Stimulated activated CD8-positive, alpha-beta memory T cell treated with anti-CD3 and anti-CD28 coated beads, Interleukin-7, amount 100 ng/mL, for 1 hour (primary cell): ENCODE measurements at places on chromosomes 3 and 15.

- no peak for DNase-seq
Measured at GRCh38 chr15:75966073-75966472, 46.2 kb downstream of the NRG4 start.

DNA sequence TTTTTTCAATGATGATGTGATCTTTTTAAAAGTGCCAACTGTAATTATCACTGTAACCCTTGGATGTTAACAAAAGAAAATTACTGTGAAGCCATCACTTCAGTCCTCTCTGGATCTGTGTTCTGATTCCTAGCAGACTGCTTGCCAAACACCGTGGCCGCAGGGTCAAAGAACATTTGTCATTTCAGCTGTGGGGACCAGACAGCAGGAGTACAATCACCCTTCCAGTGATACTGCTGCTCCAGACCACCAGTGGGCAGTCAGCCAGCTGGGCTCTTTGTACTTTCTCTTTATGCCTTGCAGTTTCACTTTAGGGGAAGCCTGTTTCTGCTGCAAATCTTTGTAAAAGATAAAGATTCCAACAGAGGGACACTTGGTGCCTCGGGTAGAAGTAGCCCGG lies 770.0 kb downstream of the GRM7 start:
- no peak for DNase-seq

- DNase-seq = no peak
Measured at GRCh38 chr3:54863786-54864185, 64.1 kb downstream of the LRTM1 start.

- DNase-seq = no peak
Measured at GRCh38 chr3:39144095-39144747, 9.2 kb downstream of the CSRNP1 start.

DNA sequence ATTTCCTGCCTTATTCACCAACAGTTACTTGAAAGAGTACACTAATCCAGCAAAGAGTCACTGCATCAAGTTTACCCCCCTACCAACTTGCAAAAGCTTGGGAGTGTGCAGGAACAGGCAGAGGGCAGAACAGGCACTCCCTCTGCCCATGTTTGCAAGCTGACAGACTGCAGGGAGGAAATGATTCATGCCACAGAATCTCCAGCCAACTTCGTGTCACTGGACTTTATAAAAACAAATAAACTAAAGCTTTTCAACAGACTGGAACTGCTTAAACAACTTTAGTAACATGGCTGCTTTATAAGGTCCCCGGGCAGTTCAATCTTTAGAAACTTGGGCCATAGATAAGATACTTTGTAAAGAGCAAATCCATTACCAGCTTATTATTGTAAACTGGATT lies 129.5 kb downstream of the THRB start:
- no peak for DNase-seq

- no peak for DNase-seq
Measured at GRCh38 chr3:184379358-184380184, at the start of gene CHRD. TSS of gene CHRD (plus strand) at chr3:184380054. CDS start at chr3:184380319, 265 bp downstream.

GRCh38 chr3:36957063-36957462 lies 12.2 kb upstream of the TRANK1 start:
- DNase-seq = no peak

DNA sequence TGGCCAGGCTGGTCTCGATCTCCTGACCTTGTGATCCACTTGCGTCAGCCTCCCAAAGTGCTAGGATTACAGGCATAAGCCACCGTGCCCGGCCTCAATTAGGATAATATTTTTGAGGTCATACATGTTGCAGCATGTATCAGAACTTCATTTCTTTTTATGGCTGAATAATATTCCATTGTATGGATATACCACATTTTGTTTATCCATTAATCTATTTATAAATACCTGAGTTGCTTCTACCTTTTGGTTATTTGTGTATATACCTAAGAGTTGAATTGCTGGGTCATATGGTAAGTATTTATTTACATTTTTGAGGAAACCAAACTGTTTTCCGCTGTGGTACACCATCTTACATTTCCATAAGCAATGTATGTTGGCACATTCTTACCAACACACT lies 18.1 kb upstream of the PYGO1 start:
- no peak for DNase-seq

GRCh38 chr3:37956723-37957538 lies 33.7 kb upstream of the VILL start:
- no peak for DNase-seq

GRCh38 chr15:98884894-98885293 lies 122.7 kb downstream of the PGPEP1L start:
- no peak for DNase-seq

GRCh38 chr3:44446929-44447328 lies 30.5 kb downstream of the ZNF445 start:
- no peak for DNase-seq

- no peak for DNase-seq
Measured at GRCh38 chr3:178059836-178060235, 476.4 kb upstream of the KCNMB2 start.

GRCh38 chr15:29825227-29825626 lies 3.0 kb upstream of the TJP1 start:
- no peak for DNase-seq

DNA sequence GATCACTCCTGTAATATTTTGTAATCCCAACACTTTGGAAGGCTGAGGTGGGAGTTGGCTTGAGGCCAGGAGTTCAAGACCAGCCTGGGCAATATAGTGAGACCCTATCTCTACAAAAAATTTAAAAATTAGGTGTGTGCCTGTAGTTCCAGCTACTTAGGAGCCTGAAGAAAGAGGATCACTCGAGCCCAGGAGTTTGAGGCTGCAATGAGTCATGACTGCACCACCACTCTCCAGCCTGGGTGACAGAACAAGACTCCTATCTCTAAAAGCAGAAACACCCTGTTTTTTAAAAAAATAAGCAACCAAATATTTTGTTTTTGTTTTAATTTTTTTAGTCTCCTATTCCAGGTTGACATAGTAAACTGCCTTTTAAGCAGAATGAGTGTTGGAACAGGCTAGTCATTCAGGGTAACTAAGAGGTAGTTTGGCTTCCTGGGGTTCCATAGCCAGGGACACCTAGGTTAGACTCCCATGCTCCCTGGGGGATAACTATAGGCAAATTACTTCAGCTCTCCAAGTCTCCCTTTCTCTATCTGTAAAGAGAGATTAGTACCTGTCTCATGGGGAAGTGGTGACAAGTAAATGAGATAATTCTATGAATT lies 114.6 kb upstream of the C15orf61 start:
- no peak for DNase-seq

GRCh38 chr15:89116404-89116803 lies 28.1 kb downstream of the ABHD2 start:
- DNase-seq = no peak

- DNase-seq = no peak
Measured at GRCh38 chr15:37921527-37922385, 12.7 kb upstream of the TMCO5A start.

DNA sequence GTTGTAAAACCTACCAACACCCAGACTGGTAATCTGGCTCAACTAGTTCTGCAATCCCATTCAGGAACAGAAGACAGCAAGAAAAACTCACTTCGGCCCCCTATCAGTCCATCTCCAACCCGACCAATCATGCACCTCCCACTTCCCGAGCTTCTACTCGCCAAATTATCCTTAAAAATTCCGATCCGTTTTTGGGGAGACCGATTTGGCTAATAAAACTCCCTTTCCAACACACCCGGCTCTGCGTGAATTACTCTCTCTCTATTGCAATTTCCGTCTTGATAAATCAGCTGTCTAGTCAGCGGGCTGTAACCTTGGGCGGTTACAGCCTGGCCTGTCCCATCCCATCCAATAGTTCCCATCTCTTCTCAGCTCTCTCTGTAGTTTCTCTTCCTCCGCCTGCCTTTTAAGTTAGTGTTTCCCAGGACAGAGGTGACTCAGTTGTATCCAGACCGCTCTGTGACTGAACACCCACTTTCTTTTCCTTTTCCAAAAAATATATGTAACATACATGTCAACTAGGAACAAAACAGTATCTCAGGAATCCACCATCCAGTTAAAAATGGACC lies 780 bp upstream of the ACAD9 start:
- DNase-seq = no peak

- no peak for DNase-seq
Measured at GRCh38 chr3:16229681-16230080, 35.1 kb downstream of the DPH3 start.

- DNase-seq = no peak
Measured at GRCh38 chr3:70358978-70359580, 46.6 kb upstream of the MDFIC2 start.

- DNase-seq = no peak
Measured at GRCh38 chr15:70151462-70151861, 53.7 kb upstream of the TLE3 start.

DNA sequence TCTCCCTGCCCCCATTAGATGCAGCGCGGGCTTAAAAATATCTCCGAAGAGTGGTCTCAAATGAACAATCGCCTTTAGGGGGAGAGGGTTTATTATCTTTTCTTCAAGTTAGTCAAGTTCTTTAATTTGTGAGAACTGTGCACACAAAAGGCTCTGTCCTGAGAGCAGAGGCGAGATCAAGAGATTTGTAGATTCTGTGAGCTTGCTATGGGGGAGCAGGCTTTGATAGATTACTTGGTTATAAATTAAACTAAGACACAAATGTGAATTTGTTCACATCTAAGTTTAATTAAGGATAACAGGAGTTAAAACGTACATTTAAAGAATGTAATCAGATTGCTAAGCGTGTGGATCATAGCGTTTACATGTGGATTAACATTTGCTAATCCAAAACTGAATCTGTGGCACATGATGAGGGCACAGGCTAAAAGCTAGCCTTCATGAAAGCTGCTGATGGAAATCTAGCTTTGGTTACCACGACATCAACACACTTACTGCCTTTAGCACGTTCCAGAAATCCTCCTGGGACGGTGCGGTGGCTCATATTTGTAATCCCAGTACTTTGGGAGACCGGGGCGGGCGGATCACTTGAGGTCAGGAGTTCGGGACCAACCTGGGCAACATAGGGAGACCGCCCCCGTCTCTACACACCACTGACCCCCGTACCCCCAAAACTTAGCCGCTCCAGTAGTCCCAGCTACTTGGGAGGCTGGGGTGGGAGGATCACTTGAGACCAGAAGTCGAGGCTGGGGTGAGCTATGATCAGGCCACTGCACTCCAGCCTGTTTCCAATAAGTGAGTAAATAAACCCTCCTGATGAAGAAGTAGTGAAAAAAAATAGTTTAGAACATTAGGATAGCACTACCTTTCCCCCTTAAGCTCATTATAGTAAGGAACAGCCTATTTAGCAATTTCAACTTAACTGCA lies 1.0 kb upstream of the PRTG start:
- DNase-seq = no peak

DNA sequence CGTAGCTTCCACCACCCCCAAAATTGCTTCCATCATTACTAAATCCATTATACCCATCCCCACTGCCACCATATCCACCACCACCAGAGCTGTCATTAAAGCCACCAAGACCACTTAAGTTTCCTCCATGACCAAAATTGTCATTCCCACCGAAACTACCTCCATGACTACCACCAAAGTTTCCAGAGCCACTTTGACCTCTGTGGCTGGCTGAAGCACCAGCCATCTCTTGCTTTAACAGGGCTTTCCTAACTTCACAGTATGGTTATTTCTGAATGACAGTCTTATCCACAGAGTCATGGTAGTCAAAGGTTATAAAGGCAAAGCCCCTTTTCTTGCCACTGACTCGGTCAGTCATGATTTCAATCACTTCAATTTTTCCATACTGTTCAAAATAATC lies 24.3 kb upstream of the DENND4A start:
- no peak for DNase-seq

- no peak for DNase-seq
Measured at GRCh38 chr3:118932822-118933558, 101.7 kb downstream of the IGSF11 start.
